Tibial nerve (tissue), 4 donors: ENCODE measurements at places on chromosomes 5 and 9. TPM values are rescaled to one million over a fixed set of nuclear protein-coding genes. Genes with fewer than 3 reads are reported as not detected.
A peak's percentile ranks its signal among the peaks of the same experiment; 100 is the strongest.

DNA sequence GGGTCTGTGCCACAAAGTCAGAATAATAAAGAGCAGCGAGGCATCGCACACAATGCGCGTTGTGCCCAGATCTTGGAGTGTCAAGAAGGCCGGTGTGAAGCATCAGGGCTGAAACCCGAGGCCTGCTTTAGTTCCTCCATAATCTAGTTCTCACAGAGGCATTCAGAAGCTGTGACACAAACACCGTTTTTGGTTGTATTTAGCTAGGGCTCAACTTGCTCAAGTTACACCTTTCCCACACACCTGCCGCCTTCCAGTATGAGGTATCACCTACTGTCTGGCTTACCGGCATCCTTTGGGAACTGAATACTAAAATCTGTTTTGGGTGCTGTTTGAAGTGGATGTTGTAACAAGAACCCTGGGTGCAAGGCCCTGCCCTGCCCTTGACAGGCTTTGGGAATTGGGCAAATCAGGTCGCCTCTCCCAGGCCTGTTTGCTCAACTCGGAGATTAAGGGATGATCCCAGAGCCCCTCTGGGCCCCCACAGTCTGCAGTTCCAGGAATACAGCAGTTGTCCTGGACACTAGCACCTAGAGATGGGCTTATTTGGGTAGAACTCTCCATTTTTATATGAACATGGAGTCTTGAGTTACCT lies 27.0 kb downstream of the SLC25A25 start:
- H3K4me1 ChIP-seq, result no peaks in the 10 kb centered on the region
- H3K4me3 ChIP-seq, result no peak overlapping the region
- H3K27ac ChIP-seq, result peak overlapping the region; percentile 95
- no peaks in the 10 kb centered on the region for H3K27me3 ChIP-seq

Gene VCAN
- 145 TPM for total RNA-seq

- H3K4me1 ChIP-seq, result no peaks in the 10 kb centered on the region
- no peaks in the 10 kb centered on the region for H3K36me3 ChIP-seq
- H3K27ac ChIP-seq, result no peak overlapping the region
- DNase-seq, result no peak
Observed at GRCh38 chr5:150203832-150204589, 14.1 kb downstream of the SLC6A7 start.

Gene CDX1
- not detected for total RNA-seq

Gene C9orf152
- total RNA-seq, result not detected

DNA sequence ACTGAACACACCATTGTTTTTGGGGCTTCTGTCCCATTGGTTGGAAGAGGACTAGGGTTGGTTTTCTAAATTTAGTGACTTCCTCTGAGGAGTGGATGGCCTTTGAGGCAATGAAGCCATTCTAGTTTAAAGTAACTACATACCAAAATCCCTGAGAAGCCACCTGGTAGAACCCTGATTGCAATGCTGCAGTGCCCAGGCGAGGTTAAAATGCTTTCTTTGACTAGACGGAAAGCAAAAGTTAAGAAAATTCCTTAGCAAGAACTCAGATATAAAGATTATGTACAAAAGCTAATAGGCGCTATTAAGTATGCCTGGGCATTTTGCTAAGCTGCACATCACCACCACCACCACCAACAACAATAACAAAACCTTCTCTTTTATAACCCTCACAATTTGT lies 20.6 kb downstream of the GLRX start:
- H3K4me3 ChIP-seq, result no peak overlapping the region
- H3K36me3 ChIP-seq, result no peaks in the 10 kb centered on the region
- no peaks in the 10 kb centered on the region for H3K27me3 ChIP-seq
- no peak overlapping the region for H3K27ac ChIP-seq
- no peaks in the 10 kb centered on the region for H3K4me1 ChIP-seq

Gene THBS4
- total RNA-seq, result 376 TPM

- no peak overlapping the region for H3K4me3 ChIP-seq
- no peak for DNase-seq
- H3K36me3 ChIP-seq, result no peaks in the 10 kb centered on the region
- H3K27me3 ChIP-seq, result no peaks in the 10 kb centered on the region
Observed at GRCh38 chr5:10317825-10318682, 10.4 kb upstream of the CMBL start.

DNA sequence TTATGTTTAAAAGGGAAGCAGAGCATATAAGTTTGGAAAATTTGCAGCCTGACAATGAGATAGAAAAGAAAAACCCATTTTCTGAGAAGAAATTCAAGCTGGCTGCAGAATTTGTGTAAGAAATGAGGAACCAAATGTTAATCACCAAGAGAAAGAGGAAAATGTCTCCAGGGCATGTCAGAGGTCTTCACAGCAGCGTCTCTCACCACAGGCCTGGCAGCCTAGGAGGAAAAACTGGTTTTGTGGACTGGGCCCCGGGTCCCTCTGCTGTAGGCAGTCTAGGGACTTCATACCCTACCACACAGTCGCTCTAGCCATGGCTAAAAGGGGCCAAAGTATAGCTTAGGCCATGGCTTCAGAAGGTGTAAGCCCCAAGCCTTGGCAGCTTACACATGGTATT lies 32.1 kb upstream of the HSD17B4 start:
- no peaks in the 10 kb centered on the region for H3K27me3 ChIP-seq
- H3K4me3 ChIP-seq, result no peak overlapping the region
- no peaks in the 10 kb centered on the region for H3K36me3 ChIP-seq
- H3K27ac ChIP-seq, result peak overlapping the region; percentile 52
- no peak for DNase-seq

Gene FGD3
- 6.7 TPM for total RNA-seq

- H3K27ac ChIP-seq, result no peak overlapping the region
- no peaks in the 10 kb centered on the region for H3K4me1 ChIP-seq
- no peak overlapping the region for H3K4me3 ChIP-seq
- no peaks in the 10 kb centered on the region for H3K27me3 ChIP-seq
Observed at GRCh38 chr5:127445328-127445727, 72.1 kb upstream of the PRRC1 start.

Gene SNCB
- total RNA-seq, result not detected

DNA sequence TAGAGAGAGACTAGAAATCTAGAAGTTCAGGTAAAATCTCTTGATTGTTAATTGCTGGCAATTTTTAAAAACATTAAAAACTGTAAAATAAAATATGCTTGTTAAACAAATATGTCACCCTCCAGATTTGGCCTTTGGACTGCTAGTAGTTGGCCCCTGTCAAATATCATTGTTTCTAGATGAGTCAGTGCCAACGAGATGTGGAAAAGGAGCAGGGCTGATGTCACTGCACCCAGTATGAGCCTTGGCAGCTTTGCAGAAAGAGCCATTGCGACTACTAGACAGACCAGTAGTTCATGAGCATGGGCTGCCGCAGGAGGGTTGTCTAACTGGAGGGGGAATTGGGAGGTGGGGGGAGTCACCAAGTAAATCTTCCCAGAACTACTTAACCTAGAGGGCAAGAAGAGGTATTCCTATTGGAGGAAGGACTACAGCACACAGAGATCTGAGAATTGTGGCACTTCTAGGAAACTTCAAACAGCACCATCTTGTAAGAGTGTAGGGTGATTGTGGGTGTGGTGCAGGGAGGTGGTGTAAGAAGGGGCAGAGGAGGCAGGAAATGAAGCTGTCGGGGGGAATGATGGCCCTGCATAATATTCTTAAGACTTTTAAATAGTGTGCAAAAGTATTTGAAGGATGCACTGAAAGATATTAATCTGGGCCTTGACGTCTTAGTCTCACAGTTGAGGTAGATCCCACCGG lies 7.1 kb upstream of the DOCK2 start:
- H3K27ac ChIP-seq, result no peak overlapping the region
- H3K27me3 ChIP-seq, result no peaks in the 10 kb centered on the region
- no peak overlapping the region for H3K4me3 ChIP-seq
- H3K4me1 ChIP-seq, result no peaks in the 10 kb centered on the region
- H3K36me3 ChIP-seq, result no peaks in the 10 kb centered on the region
- DNase-seq, result no peak

DNA sequence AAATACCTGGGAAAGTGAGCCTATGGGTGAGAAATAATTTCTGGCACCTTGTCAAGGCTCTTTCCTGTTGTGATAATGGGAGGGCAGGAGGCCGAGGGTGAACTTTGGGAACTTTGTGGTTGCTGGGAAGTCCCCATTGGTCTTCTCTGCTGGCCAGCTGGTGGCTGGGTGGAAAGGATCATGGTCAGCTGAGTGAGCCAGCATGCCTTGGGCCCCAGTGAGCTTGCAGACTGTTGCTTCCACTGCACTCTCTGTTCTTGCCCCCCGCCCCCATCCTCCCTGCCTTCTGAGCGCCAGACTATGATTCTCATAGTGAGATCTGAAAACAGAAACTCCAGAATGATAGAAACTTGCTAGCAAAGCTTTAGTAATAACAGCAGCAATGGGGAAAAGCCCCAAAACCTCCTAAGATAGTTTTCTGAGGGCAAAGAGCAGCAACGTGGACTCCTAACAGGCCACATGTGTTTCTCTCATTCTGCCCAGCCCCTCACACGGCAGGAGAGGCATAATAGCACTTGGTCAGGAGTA lies 139.2 kb upstream of the SMARCA2 start:
- H3K27ac ChIP-seq, result no peak overlapping the region
- no peaks in the 10 kb centered on the region for H3K36me3 ChIP-seq
- no peak overlapping the region for H3K4me3 ChIP-seq
- H3K4me1 ChIP-seq, result no peaks in the 10 kb centered on the region

DNA sequence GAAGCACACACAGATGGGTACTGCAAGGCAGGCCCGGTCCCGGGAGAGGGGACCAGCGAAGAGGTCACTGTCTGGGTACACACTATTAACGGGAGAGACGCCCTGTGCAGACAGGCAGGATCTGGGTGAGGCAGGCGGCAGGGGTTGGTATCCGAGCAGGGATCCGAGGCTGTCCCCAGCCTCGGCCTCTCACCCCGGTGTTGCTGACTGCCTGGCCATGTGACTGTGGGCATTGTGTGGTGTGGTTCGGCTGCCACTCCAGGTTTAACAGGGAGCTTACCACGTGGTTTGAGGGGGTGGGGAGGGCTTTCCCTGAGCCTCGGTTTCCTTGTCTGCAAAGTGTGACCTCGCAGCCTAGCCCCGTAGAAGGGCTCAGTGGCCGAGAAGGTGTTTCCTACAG lies 11.1 kb upstream of the RALGDS start:
- DNase-seq, result no peak
- no peaks in the 10 kb centered on the region for H3K36me3 ChIP-seq
- no peak overlapping the region for H3K27ac ChIP-seq
- H3K27me3 ChIP-seq, result no peaks in the 10 kb centered on the region
- H3K4me1 ChIP-seq, result peaks cover 62% of the 10 kb centered on the region

Gene CYLC2
- total RNA-seq, result not detected

DNA sequence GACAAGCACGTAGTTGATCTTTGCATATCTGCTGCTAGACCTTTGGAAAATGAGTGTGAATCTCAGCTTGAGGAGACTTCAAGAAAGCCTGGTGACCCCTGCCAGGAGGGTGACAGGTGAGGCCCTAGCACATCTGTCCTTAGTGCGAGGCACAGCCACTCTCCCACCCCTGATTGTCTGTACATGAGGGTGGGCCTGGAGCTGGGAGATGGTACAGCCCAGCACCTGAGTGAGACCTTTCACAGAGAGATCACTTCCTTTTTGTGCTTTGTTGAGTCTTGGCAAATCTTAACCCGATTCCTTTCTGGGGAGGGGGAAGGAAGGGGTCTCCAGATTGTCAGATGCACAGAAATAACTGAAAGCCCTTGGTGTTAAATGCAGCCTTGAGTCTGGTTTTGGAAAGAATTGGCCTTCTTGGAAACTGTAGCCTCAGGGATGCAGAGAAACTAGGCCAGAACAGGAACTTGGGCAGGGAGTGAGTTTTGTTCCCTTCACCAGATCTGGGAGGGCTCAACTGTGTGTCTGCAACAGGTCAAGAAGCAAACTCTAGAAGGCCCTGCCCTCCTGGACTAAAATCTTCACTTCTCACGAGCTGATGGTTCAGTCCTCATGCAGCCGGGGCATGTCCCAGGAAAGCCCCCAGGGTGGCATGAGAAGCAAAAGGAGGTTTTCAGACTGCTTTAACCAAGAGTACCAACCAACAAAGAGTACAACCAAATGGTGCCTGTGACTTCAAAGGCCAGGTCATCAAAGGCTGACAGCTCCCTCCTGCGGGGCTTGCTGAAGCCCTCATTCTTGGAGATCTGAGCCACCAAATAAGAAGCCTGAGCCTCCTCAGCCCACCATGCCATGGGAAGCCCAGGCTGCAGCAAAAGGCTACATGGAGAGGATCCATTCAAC lies 20.8 kb upstream of the SEMA4D start:
- H3K36me3 ChIP-seq, result no peaks in the 10 kb centered on the region
- H3K4me3 ChIP-seq, result no peak overlapping the region
- no peak overlapping the region for H3K27ac ChIP-seq
- no peaks in the 10 kb centered on the region for H3K27me3 ChIP-seq
- peaks cover 4% of the 10 kb centered on the region for H3K4me1 ChIP-seq

Gene LCN9
- total RNA-seq, result not detected

DNA sequence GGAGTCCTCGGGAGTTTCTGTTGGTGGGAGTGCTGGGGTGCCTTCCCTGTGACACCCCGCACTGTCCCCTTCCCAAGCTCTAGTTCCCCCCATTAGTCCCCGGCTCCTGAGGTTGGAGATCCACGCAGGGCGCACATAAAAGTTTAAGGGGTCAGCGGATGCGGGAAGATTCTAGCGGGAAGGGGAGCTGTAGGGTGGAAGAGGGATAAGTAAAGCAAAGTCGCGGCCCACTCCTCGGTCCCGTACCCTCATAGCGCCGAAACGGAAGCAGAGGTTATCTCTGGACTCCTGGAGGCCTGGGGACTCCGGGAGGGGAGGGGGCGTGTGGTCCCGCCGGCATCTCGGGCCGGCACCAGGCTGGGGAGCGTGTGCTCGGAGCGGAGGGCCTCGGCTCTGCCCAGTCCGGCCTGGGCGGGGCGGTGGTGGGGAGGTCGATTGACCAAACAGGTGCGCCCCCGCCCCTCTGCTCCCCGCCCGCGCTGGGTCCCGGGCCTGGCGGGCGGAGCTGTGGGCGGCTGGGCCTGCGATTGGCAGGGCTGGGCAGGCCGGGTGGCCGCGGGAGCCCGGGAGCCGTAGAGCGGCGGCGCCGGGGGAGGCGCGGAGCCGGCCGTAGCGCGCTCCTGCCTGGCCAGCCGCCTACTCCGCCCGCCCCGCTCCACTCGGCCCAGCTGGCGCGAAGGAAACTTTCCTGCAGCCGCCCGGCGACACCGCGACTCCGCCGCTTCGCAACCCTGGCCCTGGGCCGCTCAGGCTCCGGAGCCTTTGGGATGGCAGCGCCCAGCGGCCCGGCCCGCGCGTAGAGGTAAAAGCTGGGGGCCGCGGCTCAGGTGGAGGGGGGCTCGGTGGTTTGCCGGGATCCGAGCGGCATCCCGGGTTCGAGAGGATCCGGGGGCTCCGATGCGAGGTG lies 52.2 kb upstream of the DAB2IP start:
- no peaks in the 10 kb centered on the region for H3K4me1 ChIP-seq
- no peak for DNase-seq
- no peaks in the 10 kb centered on the region for H3K27me3 ChIP-seq
- no peaks in the 10 kb centered on the region for H3K36me3 ChIP-seq
- peak overlapping the region; percentile 33 for H3K4me3 ChIP-seq
- no peak overlapping the region for H3K27ac ChIP-seq

- H3K27me3 ChIP-seq, result no peaks in the 10 kb centered on the region
- no peak overlapping the region for H3K4me3 ChIP-seq
- DNase-seq, result no peak
- peaks cover 6% of the 10 kb centered on the region for H3K4me1 ChIP-seq
- peaks cover 5% of the 10 kb centered on the region for H3K36me3 ChIP-seq
Observed at GRCh38 chr9:91157883-91158282, 203.8 kb downstream of the AUH start.

- H3K36me3 ChIP-seq, result no peaks in the 10 kb centered on the region
- DNase-seq, result no peak
- peaks cover 59% of the 10 kb centered on the region for H3K27me3 ChIP-seq
- peak overlapping the region; percentile 50 for H3K4me3 ChIP-seq
- H3K27ac ChIP-seq, result no peak overlapping the region
- peaks cover 30% of the 10 kb centered on the region for H3K4me1 ChIP-seq
Observed at GRCh38 chr9:38619556-38620447, 594 bp downstream of the ANKRD18A start.

GRCh38 chr5:8258801-8259200 lies 389.9 kb downstream of the MTRR start:
- no peaks in the 10 kb centered on the region for H3K4me1 ChIP-seq
- H3K27ac ChIP-seq, result no peak overlapping the region
- no peak overlapping the region for H3K4me3 ChIP-seq
- no peaks in the 10 kb centered on the region for H3K36me3 ChIP-seq
- no peak for DNase-seq

Gene ORM2
- total RNA-seq, result not detected
